H54 (cell line): ENCODE measurements at places on chromosomes 5 and 9.
A peak's percentile ranks its signal among the peaks of the same experiment; 100 is the strongest.

DNA sequence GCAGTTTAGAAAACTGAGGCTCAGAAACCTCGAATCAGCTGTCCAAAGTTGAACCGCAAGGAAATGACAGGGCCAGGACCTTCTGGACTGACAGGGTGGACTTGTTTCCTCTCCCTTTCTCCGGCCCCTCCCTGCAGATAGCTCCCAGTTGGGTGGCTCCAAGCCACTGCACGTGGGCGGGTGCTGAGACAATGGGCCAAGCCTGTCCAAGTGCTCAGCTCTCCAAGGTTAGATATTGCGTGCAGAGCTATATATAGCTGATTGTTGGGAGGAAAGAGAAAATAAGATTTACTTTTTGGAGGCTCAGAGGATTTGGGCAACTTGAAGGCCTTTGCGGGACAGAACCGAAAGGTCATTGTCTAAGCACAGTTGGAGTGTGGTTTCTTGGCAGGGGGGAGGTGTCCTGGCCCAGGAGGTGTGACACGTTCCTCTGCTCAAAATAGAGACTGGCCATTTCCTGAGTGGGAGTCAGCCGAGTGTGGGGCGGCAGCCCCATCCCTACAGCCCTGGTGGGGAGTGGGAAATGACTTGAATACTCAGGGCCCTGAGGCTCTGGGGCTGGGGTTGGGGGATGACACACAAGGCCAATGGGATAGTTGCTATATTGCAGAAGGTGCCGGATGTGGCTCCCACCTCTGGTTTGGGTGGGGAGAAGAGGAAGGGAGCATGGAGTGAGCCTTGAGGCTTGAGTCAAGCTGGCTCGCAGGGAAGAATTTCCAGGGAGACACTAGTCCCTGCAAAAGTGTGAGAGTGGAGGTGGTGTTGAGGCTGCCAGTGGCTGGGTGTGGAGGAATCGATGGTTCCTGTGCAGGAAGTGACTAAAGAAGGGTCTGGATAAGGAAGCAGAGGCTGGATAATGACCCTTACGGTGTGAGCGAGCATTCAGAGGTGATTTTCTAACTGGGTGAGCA lies 44.4 kb upstream of the SMAD5 start:
- DNase-seq, result no peak

DNA sequence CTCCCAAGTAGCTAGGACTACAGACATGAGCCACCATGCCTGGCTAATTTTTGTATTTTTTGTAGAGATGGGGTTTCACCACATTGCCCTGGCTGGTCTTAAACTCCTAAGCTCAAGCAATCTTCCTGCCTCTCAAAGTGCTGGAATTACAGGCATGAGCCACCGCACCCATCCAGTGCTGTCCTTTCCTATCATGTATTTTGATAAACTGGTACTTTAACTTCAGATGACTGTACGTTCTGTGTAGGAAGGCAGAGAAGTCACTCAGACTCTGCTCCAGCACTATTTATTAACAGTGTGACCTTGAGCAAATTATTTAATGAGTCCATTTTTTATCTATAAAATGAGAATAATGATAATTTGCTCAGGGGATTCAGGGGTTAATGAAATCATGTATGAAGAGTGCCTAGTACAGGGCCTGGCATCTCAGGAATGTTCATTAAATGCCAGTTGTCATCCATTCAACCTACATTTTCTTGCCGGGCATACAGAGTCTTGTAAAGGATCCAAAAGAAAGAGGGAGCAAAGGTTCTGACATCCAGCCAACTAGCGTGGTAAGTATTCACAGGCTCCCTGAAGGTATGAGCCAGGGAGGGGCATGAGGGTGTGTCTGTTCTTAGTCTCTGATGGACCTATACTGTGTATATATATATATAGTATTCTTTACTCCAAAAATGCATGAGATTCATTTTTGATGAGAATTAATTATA lies 201.9 kb downstream of the PBX3 start:
- peak; percentile 40 for DNase-seq

DNA sequence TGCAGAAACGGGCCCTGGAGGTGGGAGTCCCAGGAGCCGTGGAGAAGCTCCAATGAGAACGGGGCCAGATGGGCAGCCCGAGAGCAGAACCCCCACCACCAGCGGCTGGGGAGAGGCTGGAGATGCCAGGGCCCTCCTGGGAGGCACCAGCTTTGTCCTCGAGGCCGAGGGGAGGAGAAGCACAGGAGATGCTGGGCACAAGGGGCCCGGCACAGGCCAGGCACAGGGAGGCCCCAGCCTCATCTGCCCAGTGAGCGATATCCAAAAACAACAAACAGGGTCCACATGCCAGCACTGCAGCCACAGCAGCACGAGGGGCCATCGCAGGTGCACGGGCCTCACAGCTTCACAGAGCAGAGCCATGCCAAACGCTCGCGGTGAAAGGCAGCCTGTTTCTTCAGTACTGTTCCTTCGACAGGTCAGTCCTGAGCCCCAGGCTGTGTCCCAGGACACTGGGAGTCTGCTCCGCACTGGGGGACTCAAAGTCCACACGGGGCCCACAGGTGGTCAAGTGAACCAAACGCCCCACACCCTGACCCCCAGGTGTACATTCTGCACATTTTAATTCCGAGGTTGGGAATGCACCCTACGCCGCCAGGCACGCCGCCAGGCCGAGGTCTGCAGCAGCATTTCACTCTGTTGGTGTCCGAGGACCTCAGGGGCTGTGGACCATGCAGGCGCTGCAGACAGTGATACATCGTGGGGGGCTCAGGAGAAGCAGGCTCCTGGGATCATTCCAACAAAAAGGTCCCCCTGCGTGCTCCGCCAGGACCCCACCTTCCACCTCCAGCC lies 9.5 kb downstream of the LPCAT1 start:
- DNase-seq, result no peak

DNA sequence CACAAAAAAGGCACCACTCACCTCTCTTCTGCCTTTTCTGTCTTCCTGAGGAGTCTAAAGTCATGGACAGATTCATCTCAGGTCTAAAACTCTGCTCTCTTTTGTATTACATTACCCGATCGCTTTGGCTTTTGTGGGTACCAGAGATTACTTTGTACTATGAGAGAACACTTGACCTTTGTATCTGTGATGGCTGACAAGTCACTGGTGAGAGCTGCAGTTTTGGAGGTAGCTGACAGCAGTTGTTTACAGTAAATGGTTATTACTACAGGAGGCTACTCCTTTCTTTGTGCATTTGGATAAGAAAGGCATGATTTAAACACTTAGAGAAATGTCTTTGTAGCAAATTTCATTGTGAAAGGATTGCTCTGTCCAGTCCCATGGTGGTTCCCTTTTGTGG lies 307.3 kb downstream of the FBXL17 start:
- no peak for DNase-seq
